ENCODE measurements at places on chromosomes 7 and 10.

DNA sequence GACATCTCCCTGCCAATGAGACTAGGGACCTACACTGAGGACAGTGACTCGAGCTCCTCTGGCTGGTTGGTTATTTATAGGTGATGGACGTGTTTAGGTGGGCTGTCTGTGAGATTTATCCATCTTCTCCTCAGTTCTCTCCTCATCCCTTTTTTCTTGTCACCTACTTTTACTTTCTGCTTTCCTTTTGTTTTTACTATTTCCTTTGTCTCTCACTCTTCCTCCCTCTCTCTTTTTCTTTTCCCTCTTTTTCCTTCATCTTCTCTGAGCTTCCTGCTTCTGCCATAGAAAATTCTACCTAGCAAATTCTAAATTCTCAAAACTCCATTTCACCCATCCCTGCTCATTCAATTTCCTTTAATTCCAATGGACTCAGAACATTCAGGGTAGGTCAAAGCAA lies 478.0 kb downstream of the GRID1 start:
- no peak for DNase-seq

DNA sequence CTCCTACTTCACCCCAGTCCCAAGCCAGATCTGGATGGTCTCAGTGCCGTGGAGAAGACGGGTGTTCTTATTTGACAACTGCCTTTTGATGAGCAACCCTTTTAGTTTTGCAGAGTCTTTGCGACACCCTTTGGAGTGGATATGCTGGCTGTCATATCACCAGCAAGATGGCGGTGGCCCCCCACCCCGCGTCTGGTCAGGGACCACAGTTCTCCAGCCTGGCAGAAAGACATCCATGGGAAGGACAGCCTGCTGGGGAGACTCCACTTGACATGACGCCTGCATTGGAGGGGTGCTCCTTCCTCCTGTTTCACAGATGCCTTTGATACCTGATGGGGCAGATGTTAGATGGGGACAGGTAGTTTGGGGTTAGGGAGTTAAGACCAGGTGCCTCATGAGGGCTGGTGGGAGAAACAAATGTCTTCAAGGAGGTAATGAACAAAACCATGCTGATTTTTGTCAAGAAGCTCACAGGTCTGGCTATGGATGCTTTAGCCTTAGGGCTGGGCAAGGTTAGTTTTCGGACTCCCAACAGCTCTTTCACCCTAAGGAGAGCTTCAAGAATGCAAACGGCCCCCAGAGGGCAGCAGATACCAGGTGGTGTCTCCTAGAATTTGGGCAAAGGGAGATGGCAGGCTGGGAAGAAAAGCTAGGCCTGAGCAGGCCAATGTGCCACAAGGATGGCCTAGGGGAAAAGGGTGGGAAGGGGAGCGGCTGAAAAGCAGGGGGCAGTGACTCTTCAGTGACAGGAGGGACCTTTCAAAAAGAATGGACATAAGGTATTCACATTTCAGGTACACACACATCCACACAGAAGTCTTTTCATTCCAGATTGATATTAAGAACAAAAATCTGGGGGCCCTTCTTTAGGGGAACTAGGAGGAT lies 95.2 kb downstream of the CLEC2L start:
- peak; percentile 71 for DNase-seq

- DNase-seq = no peak
These were observed 44.2 kb upstream of the GPR26 start for GRCh38 chr10:123621916-123622315.

DNA sequence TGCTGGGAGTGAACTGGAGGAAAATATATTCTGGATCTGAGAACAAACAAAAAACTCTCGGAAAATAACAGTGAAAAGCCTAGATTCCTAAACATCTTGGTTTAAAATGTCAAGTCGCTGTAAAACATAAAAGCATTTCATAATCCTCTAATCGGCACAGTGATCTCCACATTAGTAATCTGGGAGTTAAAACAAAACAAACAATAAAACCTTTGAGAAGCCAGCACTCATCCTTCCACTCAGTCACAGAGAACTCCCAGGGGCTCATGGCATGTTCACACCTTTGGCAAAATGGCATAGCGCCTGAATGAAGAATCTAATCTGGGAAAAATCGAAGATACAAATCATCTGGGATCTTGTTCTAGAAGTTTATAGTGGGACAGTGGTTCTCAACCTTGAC lies 24.1 kb upstream of the HPS1 start:
- no peak for DNase-seq

GRCh38 chr10:15068802-15069201 lies 19.8 kb downstream of the ACBD7 start:
- DNase-seq = no peak

- DNase-seq = no peak
These were observed 115.9 kb downstream of the RAPGEF5 start for GRCh38 chr7:22240904-22241571.

DNA sequence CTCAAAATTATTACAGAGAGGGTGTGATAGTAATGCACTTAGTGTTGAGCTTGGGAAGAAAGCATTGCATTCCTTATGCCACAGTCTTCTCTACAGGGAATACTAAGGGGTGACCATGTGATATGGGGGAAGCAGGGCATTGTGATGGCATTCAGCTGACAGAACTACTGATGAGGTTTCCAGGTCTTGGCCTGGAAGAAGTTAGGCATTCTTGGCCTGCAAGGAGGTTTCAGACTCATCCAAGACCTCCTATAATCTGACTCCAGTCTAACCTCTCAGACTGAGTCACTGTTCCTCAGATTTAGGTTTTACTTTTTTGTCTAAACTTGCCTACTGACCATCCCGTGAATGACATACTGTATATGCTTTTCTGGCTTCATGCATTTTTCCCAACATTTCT lies 7.9 kb downstream of the STMP1 start:
- DNase-seq = no peak

DNA sequence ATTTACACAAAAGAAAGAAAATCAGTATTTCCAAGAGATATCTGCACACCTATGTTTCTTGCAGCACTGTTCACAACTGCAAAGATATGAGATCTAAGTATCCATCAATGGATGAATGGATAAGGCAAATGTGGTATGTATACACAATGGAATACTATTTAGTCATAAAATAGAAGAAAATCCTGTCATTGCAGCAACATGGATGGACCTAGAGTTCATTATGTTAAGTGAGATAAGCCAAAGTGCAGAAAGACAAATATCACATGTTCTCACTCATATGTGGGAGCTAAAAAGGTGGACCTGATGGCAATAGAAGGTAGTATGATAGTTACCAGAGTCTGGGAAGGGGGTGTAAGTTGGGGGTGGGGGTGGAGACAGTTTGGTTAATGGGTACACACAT lies 1171.6 kb downstream of the SORCS1 start:
- no peak for DNase-seq

DNA sequence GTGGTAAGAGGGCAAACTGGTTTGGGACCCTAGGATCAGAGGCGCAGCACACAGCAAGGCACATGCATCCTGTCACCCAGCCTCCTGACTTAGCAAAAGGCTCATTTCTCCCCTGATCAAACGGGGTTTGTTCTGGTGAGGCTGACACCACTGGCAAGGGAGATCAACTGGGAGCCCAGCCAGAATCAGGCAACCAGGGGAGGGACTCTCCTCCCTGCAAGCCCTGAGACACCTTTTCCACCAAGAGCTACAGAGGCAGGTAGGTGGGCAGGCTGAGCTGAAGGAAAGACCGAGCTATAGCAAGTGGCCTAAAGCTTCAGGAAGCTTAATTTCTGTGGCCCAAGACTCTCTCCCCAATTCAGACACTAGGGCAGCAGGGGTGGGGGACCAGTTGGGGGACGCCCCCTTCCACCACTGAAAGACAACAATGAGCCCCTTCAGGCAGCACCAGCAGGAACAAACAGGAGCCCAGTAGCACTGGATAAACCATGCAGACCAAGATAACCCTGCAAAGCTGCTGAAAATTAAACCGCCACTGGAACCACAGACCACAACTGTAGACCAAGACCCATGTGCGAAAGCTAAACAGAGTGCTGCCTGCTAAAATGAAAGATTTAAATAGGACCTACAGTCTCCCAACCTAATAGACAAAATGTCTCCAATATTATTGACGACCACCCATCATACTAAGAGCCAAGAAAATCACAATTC lies 27.1 kb upstream of the SAR1A start:
- DNase-seq = no peak

GRCh38 chr10:122702275-122702674 lies 2.6 kb upstream of the C10orf120 start:
- no peak for DNase-seq

DNA sequence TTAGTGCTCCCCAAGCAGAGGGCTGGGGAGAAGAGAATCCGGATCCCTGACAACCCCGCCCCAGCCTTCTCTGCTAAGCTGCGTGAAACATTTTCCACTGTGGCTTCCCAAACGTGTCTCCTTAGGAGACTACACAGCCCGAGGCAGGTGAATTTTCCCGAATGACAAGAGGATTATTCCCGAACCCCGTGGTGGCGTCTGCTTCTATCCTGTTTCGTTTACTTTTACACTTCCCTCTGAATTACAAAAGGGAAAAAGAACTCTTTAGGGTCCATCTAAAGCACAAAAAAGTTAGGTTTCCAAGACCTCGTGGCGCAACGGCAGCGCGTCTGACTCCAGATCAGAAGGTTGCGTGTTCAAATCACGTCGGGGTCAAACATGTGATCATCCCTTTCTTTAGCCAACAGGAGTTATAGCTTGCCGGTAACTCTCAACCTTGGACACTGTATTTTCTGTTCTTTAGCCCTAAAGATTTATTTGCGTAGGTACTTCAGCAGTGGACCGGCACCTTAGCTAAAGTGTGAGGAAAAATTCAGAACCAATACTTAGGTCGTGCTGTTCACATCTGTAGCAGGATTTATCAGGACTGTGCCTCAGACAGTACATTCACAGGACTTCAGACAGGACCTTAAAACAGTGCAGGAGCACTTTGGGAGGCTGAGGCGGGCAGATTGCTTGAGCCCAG lies 3.2 kb upstream of the ZNF789 start:
- no peak for DNase-seq

- no peak for DNase-seq
These were observed 439.3 kb downstream of the RPS24 start for GRCh38 chr10:78473006-78473405.

- no peak for DNase-seq
These were observed 285.1 kb downstream of the ZEB1 start for GRCh38 chr10:31604096-31604495.

DNA sequence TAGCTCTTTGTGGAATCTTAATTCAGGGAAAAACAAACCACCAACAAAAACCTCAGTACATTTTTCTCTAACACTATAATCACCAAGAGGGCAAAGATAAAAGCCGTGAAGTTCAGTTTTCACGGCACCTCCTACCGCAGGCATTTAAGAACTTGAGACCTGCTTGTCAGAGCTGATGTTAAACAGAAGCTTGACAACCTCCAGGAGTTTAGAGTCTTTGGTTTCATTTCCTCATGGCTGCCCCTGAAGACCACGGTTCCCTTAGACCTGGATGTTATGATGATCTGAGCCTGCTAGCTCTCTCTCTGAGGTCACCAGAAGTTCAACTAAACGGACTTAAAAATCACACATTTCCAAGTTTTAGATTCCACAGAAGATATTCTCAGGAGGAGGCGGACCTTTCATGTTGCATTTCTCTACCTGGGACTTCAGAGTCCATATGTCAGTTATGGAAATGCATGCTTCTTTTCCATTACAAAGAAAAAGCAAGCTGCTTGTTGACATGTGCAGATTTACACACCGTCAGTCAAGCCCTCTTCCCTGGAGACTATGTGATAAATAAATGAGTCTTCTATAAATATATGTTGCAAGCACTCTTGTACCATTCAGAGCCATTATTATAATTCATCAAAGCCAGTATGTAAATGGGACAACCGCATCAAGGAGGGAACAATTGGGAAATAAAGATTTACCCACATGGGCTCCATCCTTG lies 258.0 kb downstream of the GFRA1 start:
- no peak for DNase-seq

- no peak for DNase-seq
These were observed 84.9 kb upstream of the INHBA start for GRCh38 chr7:41787651-41788350.

DNA sequence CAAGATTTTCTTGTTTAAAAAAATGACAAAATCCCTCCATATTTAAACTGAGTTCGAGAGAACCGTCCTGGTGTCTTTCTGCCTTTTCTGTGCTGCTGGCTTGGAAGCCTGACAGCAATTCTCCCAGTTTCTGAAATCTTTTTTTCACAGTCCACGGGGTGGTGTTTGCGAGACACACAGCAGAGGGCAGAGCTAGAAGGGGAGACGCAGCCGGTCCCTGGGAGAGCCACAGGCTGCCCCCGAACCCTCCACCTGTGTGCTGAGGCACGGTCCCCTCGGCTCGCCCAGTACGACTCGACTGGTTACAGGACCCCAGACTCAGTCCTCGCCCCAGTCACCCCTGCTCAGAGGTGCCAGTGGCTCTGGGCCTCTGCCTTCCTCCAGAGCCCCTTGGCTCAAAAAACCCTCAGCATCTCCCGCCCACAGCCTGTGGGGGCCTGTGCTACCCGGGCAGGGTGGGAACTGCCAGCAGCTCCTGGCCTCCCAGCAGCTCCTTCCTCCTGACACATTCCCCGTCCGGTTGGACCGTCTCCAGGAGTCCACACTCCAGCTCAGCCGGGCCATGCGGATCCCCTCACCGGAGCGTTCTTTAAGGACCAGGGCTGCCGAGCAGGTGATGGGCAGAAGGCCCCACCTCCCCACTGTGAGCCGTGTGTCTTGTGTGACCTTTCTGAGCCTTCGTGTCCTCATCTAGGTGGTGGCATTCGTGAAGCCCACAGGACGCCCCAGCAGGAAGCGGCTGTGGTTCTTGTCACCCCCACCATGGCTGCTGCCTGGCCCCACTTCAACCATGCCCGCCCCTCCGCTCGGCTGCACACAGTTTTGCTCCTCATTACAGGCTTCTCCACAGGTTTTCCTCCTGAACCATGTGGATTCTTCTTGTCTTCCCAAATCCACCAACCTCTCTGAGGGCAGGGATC lies 52.3 kb upstream of the EN2 start:
- DNase-seq = no peak

- no peak for DNase-seq
These were observed 34.1 kb upstream of the TES start for GRCh38 chr7:116176226-116176625.

DNA sequence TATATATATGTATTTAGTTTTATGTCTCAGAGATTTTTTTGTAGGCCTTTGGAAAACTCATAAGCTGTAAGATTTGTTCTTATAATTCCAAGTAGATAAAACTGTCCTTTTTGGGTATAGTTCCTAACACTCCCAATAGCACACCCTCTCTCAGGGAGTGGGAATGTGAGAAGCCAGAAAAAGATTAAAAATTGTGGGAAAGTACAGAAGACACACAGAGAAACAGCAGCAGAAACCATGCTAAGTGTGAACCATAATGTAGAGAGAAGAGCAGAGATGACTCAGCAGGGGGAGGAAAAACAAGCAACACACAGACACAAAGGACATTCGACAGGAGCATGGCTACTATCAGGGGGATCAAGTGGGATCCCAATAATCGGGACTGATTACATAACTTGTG lies 401.6 kb downstream of the MAGI2 start:
- DNase-seq = no peak
